ENCODE measurements at places on chromosomes 3 and 15. TPM values are rescaled to one million over a fixed set of nuclear protein-coding genes. Genes with fewer than 3 reads are reported as not detected.

DNA sequence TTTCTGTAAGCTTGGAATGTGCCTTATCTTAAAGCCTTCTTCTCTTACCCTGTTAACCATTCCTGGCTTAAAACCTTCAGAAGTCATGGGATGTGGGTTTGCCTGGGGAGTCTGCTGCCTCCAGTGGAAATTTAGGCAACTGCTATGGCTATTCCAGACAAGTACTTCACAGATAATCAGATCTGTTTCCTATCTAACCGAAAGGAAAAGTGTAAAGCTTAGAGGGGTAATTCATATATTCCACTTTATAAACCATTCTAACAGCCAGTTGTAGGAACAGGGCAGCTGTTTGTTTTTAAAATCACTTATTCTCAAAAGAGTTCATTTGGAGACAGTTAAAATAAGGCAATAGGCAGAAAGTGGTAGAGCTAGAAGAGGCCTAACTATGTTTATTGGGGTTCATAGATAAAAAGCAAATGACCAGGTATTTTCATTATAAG lies 219.9 kb downstream of the TCF12 start:
- H3K4me3 ChIP-seq: no peak overlapping the region
- DNase-seq: peak; percentile 83
- H3K27me3 ChIP-seq: no peaks in the 10 kb centered on the region

DNA sequence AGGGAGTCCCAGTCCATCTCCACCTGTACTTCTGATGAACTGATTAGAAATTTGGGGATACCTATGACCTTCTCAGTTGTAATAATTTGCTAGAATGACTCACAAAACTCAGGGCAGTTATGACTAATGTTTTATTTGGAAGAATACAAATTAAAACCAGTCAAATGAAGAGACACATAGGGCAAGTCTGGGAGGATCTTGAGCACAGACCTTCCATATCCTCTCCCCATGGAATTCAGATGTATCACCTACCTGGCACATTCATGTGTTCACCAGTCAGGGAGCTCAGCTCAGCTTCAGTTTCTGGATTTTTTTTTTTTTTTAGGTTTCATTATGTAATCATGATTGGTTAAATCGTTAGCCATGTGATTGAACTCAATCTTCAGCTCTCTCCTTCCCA lies 247.7 kb downstream of the VGLL3 start:
- no peaks in the 10 kb centered on the region for H3K27me3 ChIP-seq
- no peak for DNase-seq
- H3K4me1 ChIP-seq: no peaks in the 10 kb centered on the region
- no peak overlapping the region for H3K4me3 ChIP-seq

Gene CHRNA7
- total RNA-seq: 7.5 TPM

- H3K27ac ChIP-seq: no peak overlapping the region
- peaks cover 8% of the 10 kb centered on the region for H3K4me1 ChIP-seq
- H3K4me3 ChIP-seq: no peak overlapping the region
- DNase-seq: no peak
- no peaks in the 10 kb centered on the region for H3K36me3 ChIP-seq
Observed at GRCh38 chr15:65956307-65956706, 87.0 kb downstream of the RAB11A start.

Gene LMCD1
- 35.7 TPM for total RNA-seq

DNA sequence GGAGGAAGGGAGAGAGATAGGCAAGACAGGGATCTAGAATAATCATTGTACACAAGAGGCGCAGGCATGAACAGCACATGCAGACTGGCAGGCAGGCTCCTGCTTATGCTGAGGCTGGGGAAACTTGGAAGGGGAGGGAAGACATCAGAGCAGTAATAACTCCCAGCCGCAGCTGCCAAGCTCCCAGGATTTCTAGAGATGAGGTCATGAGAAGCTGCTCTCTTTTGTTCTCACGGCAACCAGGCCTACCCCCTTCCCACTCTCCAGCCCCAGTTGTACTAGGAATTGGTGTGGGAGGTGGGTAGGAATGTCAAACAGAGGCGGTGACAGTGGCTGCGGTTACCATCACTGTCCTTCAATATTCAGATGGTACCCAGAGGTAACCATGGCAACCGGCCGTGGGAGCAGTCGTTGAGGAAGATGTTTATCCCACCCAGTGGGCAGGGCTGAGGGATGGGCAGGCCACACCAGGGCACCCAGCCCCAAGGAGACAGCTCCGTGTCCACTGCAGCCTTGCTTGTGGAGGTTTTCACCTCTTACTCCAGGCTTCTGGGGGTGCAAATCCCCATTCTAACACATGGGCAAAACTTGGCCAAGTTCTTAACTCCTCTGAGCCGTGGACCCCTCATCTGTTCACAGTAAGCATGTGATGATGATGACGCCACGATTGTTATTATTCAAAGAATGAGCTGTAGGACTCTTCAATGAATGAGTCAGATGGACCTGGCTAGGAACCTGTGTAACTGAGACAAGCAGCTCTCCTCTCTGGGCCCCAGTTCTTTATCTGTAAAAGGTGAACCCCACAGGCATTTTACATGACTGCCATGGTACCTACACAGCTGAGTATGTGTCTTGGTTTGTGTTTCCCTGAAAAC lies 360.8 kb upstream of the PROK2 start:
- no peak overlapping the region for H3K4me3 ChIP-seq
- H3K36me3 ChIP-seq: no peaks in the 10 kb centered on the region
- peak; percentile 59 for DNase-seq
- H3K27ac ChIP-seq: peak overlapping the region; percentile 72
- no peaks in the 10 kb centered on the region for H3K27me3 ChIP-seq
- peaks cover 4% of the 10 kb centered on the region for H3K4me1 ChIP-seq

- H3K27me3 ChIP-seq: no peaks in the 10 kb centered on the region
- H3K27ac ChIP-seq: no peak overlapping the region
- H3K4me1 ChIP-seq: peaks cover 13% of the 10 kb centered on the region
- H3K4me3 ChIP-seq: no peak overlapping the region
- no peak for DNase-seq
Observed at GRCh38 chr3:190019006-190019405, 101.7 kb downstream of the P3H2 start.

Gene FHIT
- 5.4 TPM for total RNA-seq

- no peaks in the 10 kb centered on the region for H3K36me3 ChIP-seq
- H3K27me3 ChIP-seq: no peaks in the 10 kb centered on the region
- H3K4me3 ChIP-seq: no peak overlapping the region
- no peaks in the 10 kb centered on the region for H3K4me1 ChIP-seq
Observed at GRCh38 chr15:67349634-67350033, 95.0 kb downstream of the IQCH start.

- H3K4me3 ChIP-seq: no peak overlapping the region
- peaks cover 91% of the 10 kb centered on the region for H3K36me3 ChIP-seq
- no peak for DNase-seq
- no peaks in the 10 kb centered on the region for H3K27me3 ChIP-seq
- peaks cover 9% of the 10 kb centered on the region for H3K4me1 ChIP-seq
- no peak overlapping the region for H3K27ac ChIP-seq
Observed at GRCh38 chr3:156705761-156706616, 31.6 kb downstream of the TIPARP start.

GRCh38 chr15:88454236-88454635 lies 13.0 kb downstream of the MRPL46 start:
- H3K4me1 ChIP-seq: no peaks in the 10 kb centered on the region
- peaks cover 17% of the 10 kb centered on the region for H3K36me3 ChIP-seq
- no peak overlapping the region for H3K27ac ChIP-seq
- H3K27me3 ChIP-seq: peaks cover 33% of the 10 kb centered on the region
- DNase-seq: no peak

GRCh38 chr3:27568393-27568792 lies 84.2 kb upstream of the SLC4A7 start:
- no peaks in the 10 kb centered on the region for H3K27me3 ChIP-seq
- no peak overlapping the region for H3K4me3 ChIP-seq
- H3K4me1 ChIP-seq: no peaks in the 10 kb centered on the region
- no peak for DNase-seq
- H3K36me3 ChIP-seq: no peaks in the 10 kb centered on the region

GRCh38 chr3:176376531-176376930 lies 820.8 kb downstream of the TBL1XR1 start:
- no peak overlapping the region for H3K27ac ChIP-seq
- H3K4me3 ChIP-seq: no peak overlapping the region
- H3K27me3 ChIP-seq: no peaks in the 10 kb centered on the region
- no peaks in the 10 kb centered on the region for H3K36me3 ChIP-seq

DNA sequence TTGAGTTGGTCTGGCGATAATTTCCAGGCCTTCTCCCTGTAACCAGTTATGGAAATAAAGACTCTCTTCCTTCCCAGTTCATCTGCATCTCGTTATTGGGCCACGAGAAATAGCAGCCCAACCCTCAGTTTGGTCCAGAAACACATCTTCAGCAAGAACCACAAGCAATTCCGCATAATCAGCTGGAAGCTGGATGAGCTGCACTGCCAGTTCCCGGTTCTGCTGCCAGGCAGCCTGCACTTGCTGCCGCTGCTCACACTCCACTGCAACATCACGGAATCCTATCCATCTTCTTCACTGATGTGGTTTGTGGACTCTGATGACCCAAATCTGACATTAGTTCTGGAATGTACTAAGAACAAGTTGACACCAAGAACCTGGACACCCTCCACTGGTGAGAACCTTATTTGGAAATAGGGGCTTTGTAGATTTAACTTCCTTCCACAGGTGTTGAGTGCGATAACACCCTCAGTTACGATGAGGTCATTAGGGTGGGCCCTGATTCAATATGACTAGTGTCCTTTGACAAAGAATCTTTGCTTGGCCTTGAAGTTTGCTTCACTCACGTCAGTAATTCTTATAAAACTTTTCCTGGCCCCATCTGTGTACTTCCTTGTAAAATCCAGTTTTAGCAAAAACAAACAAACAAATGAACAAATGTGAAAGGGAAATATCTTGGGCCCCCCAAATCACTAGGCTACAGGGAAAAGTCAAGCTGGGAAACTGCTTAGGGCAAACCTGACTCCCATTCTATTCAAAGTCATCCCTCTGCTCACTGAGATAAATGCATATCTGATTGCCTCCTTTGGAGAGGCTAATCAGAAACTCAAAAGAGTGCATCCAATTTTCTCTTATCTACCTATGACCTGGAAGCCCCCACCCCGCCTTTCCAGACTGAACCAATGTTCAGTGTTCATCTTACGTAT lies 221.9 kb upstream of the PROK2 start:
- H3K27ac ChIP-seq: no peak overlapping the region
- H3K4me1 ChIP-seq: peaks cover 4% of the 10 kb centered on the region
- no peak for DNase-seq
- H3K36me3 ChIP-seq: no peaks in the 10 kb centered on the region
- H3K4me3 ChIP-seq: peak overlapping the region; percentile 49
- no peaks in the 10 kb centered on the region for H3K27me3 ChIP-seq

- H3K4me1 ChIP-seq: no peaks in the 10 kb centered on the region
- H3K27ac ChIP-seq: no peak overlapping the region
- H3K4me3 ChIP-seq: no peak overlapping the region
- H3K27me3 ChIP-seq: no peaks in the 10 kb centered on the region
Observed at GRCh38 chr3:171687581-171687980, 122.7 kb downstream of the PLD1 start.

- H3K27me3 ChIP-seq: no peaks in the 10 kb centered on the region
- no peaks in the 10 kb centered on the region for H3K4me1 ChIP-seq
- DNase-seq: no peak
- no peak overlapping the region for H3K27ac ChIP-seq
Observed at GRCh38 chr3:56916716-56917360, 115.1 kb upstream of the ARHGEF3 start.

- H3K36me3 ChIP-seq: peaks cover 23% of the 10 kb centered on the region
- H3K27ac ChIP-seq: no peak overlapping the region
- H3K27me3 ChIP-seq: peaks cover 22% of the 10 kb centered on the region
- H3K4me1 ChIP-seq: no peaks in the 10 kb centered on the region
- no peak for DNase-seq
Observed at GRCh38 chr3:194672876-194673275, 885 bp upstream of the LSG1 start.

DNA sequence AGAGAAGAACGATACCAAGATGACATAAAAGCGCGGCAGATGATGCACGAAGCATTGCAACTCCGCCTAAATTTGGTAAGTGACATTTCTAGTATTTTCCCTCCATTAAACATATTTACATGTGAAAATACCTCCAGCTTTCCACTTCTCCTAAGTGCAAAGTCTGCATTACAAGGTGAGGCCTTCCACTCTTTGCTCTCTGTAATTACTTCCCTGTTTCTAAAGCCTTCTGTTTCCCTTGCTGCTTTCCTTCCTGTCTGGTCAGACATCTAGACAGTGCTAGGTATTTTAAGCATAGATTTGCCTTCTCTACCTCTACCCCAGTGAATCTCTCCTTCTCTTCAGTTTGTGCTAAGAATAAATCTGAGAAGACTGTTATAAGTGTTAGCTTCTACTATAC lies 1.9 kb downstream of the P2RY12 start:
- no peaks in the 10 kb centered on the region for H3K27me3 ChIP-seq
- H3K27ac ChIP-seq: no peak overlapping the region
- H3K4me1 ChIP-seq: no peaks in the 10 kb centered on the region
- DNase-seq: no peak
- H3K36me3 ChIP-seq: peaks cover 28% of the 10 kb centered on the region
- no peak overlapping the region for H3K4me3 ChIP-seq

DNA sequence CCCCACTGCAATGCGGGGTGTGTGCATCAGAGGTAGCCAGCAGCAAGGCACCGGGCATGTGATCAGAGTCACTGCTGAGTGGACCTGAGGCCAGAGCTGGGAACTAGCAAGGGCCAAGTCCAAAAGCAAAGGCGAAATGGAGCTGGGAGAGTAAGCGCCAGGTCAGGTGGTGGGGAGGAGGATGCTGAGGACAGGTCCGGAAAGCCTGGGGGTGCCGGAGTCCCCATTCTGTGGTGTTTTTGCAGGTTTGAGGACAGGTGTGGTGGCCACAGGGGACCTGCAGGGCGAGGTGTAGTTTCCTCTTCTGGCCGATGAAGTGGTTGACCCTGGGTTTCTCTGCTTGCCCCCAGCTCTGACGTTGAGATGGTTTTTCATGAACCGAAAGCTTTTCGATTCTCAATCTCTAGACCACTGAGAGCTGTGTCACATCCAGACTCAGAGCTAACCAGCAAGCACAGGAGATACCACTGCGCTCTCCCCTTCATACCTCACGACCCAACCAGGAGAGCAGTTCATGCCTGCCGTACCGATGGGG lies 35.0 kb upstream of the HES1 start:
- peaks cover 3% of the 10 kb centered on the region for H3K4me1 ChIP-seq
- no peak overlapping the region for H3K4me3 ChIP-seq
- no peak overlapping the region for H3K27ac ChIP-seq
- H3K36me3 ChIP-seq: no peaks in the 10 kb centered on the region

Gene RTP3
- total RNA-seq: not detected

Gene LRRC3B
- total RNA-seq: 0.34 TPM

- no peak overlapping the region for H3K27ac ChIP-seq
- H3K36me3 ChIP-seq: no peaks in the 10 kb centered on the region
- DNase-seq: no peak
- H3K4me3 ChIP-seq: no peak overlapping the region
Observed at GRCh38 chr3:186828340-186828739, 14.2 kb upstream of the ADIPOQ start.

DNA sequence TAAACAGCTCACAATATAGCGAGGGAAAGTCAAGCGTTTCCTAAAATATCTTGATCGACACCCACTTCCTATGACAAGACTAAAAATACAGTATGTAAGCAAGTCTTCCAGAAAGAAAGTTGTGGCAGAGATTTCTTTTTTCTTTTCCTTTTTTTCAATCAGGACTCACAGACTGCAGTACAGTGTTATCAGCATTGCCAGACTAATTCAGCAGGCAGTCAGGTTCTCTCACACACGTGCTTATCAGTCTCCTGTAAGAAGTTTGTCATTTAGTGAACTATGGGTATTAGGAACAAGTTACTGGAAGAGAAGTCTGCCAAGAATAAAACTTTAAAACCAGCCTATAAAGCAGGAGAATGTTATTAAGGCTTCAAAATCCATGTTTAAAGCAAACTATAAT lies 32.8 kb upstream of the ZNF385D start:
- H3K27me3 ChIP-seq: no peaks in the 10 kb centered on the region
- no peak overlapping the region for H3K27ac ChIP-seq

- no peak overlapping the region for H3K4me3 ChIP-seq
- DNase-seq: no peak
- H3K4me1 ChIP-seq: peaks cover 3% of the 10 kb centered on the region
- no peak overlapping the region for H3K27ac ChIP-seq
- no peaks in the 10 kb centered on the region for H3K36me3 ChIP-seq
- no peaks in the 10 kb centered on the region for H3K27me3 ChIP-seq
Observed at GRCh38 chr15:80115021-80115420, 37.8 kb upstream of the FAH start.

Gene GOLGA8Q
- total RNA-seq: not detected
